Activated naive CD4-positive, alpha-beta T cell treated with anti-CD3 and anti-CD28 coated beads, Interleukin-2, amount 50 U/mL, for 72 hours (primary cell): ENCODE measurements at places on chromosomes 4 and X.

- DNase-seq = no peak
Measured at GRCh38 chr4:19809989-19810388, 441.7 kb upstream of the SLIT2 start.

- no peak for DNase-seq
Measured at GRCh38 chr4:155450676-155451075, 73.9 kb upstream of the MAP9 start.

DNA sequence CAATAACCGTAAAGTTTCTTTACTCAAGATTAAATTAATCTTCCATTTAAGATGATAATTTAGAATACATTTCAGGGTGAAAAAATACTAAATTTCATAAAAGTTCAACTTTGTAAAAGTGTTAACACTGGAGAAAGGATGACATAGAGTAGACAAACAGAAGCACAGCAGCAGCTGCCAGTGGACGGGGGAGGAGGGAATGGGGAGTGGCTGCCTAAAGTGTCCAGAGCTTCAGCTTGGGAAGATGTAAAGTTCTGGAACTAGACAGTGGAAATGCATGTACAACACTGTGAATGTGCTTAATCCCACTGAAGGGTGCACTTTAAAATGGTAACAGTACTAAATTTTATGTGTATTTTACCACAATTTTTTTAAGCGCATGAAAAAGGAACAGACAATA lies 39.9 kb downstream of the RELL1 start:
- no peak for DNase-seq

GRCh38 chr4:40055511-40055862 lies 1.2 kb upstream of the N4BP2 start:
- DNase-seq = no peak

- no peak for DNase-seq
Measured at GRCh38 chrX:113192418-113192817, 351.8 kb upstream of the AMOT start.

GRCh38 chr4:61994036-61994435 lies 793.9 kb downstream of the ADGRL3 start:
- DNase-seq = no peak

DNA sequence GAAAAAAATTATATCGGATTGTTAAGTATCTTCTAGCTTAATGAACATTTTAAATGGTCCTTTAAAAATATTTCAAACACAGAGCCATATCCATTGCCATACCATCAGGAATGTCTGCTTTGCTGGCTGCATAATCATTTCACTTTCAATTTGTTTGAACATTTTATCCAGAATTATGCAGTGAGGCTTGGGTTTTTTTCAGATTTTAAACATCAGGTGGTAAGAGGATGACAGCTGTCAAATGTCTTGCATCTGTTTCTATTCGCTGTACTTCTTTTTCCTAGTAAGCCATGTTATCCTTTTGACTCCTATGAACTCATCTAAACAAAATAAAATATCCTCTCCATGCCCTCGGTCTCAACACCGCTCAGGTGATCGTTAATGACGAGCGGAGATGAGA lies 802 bp downstream of the RFC1 start:
- no peak for DNase-seq

DNA sequence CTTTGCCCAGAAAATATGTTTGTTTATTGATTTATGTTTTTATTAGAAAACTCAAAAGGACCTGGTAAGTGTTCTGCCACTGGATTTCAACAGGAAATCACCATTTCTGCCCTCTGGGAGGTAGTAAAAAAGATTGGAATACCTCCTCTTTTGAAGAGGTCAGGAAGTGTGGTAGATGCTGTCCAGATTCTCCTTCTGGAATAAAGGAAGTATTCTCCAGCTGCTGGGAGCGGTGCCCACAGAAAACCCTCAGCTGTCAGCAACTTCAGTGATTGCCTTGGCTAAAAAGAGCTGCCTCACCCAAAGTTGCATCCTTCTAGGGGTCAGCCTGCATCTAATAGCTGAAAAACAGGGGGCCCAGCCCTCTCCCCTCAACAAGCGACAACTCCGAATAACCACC lies 13.8 kb upstream of the ZNF674 start:
- DNase-seq = no peak

- no peak for DNase-seq
Measured at GRCh38 chr4:77834403-77834802, 15.2 kb upstream of the CNOT6L start.
